RPMI7951 (cell line): ENCODE measurements at places on chromosomes 12 and 14. TPM values are rescaled to one million over a fixed set of nuclear protein-coding genes. Genes with fewer than 3 reads are reported as not detected.

GRCh38 chr12:93442411-93443340 lies 929 bp upstream of the UBE2N start:
- peak; percentile 5 for DNase-seq

GRCh38 chr12:979349-979748 lies 11.7 kb upstream of the ERC1 start:
- DNase-seq: no peak

GRCh38 chr12:65640489-65640901 lies 183.8 kb upstream of the HMGA2 start:
- DNase-seq: no peak

DNA sequence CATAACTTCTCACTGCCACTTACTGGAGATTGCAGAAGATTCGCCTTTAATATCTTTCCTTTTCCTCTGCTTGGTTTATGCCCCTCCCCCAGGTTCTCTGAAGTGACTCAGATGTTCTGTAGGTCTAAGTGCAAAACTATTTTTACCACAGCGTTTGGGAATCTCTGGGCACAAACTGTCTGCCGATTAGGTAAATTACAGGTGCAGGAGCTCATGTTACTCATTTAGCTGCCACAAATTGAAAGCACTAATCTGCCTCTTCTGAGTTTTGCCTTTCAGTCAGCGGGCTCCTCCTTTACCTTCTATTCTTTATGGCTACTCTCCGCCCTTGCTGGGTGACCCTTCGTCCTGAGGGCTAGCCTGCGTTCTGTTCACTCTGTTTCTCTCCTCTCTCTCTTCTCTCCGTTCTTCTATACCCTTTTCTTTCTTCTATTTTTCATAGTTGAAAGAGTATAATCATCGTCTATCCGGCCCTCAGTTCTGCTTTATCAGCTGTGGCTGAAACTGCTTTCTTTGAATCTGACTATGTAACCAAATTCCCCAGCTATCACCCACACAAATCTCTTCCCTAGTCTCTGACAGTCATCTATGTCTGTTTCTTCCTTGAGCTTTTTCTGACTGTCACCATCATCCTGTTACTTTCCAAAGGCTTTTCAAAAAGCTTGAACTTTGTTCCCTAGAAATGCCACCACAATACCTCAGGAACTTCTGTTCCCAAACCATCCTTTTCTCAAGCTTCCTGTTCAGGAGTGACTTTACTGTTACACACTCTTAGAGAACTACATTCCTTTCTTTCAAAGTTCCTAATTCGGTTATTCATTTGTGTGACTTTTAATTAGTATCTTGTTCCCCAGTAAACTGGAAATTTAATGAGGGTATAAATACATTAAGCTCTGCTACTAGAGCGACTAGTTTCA lies 4.3 kb upstream of the MYF6 start:
- peak; percentile 42 for DNase-seq

GRCh38 chr14:103332143-103332919 lies 1.7 kb upstream of the EIF5 start:
- DNase-seq: no peak

DNA sequence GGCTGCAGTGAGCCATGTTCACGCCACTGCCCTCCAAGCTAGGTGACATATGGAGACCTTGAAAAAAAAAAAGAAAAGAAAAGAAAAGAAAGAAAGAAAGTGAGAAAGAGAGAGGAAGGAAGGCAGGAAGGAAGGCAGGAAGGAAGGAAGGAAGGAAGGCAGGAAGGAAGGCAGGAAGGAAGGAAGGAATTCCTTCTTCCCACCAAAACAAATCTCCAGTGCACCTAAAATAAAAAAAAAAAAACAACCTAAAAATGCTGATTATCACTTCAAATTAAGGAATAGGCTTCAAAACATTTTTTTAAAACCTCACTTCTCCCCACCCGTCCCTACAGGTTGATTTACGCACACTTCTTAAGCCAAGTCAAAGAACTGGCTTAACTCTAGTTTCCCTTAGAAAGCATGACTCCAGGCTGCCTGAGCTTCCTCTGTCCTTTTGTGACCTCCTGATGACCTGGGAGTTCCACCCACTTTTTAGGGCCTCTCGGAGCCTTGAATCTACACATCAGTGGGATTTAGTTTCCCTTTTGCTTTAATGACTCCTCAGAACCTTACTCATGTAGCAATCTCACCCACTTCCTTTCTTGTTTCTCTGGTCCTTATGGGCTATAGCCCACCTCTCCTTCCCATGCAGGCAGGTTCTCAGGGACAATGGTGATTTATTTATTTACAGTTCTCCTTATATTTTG lies 18.6 kb downstream of the DUSP6 start:
- no peak for DNase-seq

DNA sequence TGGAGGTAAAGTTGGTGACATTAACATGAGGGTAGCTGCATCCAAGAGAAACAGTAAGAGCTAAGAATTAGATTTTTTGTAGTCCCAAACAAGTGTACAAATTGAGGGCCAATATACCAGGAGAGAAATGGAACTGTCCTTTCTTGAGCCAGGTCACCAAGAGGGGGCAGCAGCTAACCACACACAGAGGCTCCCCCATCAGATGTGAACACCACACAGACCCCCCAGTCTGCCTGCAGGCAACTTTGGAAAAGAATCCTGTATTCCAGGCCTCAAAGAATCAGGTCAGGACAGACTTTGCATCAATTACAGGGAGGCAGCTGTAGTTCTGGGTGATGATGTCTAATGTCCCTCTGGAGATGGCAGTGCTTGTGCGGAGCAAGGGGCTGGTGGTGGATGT lies 77.9 kb downstream of the SPTB start:
- peak; percentile 20 for DNase-seq

GRCh38 chr12:121776190-121777098 lies 17.0 kb downstream of the RHOF start:
- peak; percentile 43 for DNase-seq

CLEC1A gene
- 0.12 TPM in 1 of 2 replicates, not detected in the other for total RNA-seq

ARHGAP9 gene
- 0.20 TPM in 1 of 2 replicates, not detected in the other for total RNA-seq

IKZF4 gene
- 0.78 and 1.8 TPM in 2 replicates for total RNA-seq
